ENCODE measurements at places on chromosomes 5 and 9. TPM values are rescaled to one million over a fixed set of nuclear protein-coding genes. Genes with fewer than 3 reads are reported as not detected.
A peak's percentile ranks its signal among the peaks of the same experiment; 100 is the strongest.

- DNase-seq: no peak
Observed at GRCh38 chr5:143148771-143149170, 254.7 kb downstream of the NR3C1 start.

DNA sequence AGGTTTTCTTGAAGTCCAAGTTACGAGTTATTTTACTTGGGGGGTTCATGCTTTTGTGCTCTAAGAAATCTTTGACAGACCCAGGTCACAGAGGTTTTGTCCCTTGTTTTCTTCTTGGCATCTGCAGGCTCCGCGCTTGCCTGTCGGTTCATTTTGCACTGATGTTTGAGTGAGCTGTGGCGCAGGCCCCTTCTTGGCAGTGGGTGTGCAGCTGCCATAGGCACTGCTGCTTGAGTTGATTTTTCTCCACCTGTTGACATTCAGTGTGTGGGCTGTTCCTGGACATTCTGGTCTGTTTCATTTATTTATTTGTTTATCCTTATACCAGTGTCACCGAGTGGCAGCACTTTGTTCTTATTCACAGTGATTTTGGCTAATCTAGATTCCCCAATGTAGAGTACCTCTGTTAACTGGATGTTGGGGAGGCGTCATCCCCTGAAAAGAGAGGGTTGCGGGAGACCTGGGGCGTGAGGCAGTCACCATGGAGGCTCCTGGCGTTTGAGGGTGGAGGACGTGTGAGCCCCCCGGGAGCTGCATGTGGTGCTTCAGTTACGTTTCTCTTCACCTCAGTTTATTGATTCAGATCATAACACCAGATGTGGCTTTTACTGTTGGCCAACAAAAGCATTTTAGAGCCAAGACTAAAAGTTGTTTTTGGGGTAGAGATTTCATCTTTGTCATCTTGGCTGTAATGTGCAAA, 121.4 kb upstream of the CACNA1B start:
- DNase-seq: no peak

DNA sequence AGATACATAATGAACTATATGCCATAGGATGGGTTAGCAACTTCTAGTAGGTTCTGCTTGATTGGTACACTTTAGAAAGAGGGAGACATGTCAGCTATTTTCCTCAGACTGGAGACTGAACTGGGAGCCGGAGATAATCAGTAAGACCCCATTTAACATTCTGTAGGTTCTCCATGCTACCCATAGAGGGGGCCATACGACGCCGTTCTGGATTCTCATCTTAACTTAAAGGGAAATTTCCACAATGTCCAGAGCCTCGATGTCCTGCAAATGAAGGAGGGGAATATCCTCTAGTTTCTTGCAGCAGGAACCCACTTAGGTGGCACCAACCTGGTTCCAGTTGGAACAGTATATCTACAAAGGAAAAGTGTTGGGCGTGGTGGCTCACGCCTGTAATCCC, 22.3 kb upstream of the NPM1 start:
- DNase-seq: no peak

GRCh38 chr9:125749951-125750626, 2.9 kb downstream of the PBX3 start:
- DNase-seq: no peak

GRCh38 chr9:127569886-127570401, 42.1 kb upstream of the STXBP1 start:
- DNase-seq: no peak

GRCh38 chr9:214648-215493, at the start of gene DOCK8:
DOCK8 (plus strand) TSS chr9:214865; CDS start chr9:214977, 112 bp downstream.
- peak; percentile 19 for DNase-seq

DNA sequence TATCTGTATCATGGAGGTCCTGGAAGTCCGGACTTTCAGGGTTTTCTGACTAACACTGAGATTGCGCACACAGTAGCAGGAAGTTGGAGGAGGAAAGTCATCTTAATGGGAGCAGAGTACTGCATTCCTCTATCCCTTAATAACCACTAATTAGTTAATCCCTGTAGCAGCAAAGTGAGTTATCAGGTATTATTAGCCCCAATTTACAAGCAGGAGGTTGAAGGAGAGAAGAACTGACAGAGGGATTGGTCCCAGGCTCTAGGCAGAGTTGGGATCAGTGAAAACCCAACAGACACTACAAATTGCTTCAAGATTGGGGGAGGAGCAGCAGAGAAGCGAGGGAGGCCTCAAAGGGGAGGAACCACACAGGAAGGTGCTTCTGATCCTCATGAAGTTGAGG, 74.5 kb upstream of the XPA start:
- DNase-seq: no peak

DNA sequence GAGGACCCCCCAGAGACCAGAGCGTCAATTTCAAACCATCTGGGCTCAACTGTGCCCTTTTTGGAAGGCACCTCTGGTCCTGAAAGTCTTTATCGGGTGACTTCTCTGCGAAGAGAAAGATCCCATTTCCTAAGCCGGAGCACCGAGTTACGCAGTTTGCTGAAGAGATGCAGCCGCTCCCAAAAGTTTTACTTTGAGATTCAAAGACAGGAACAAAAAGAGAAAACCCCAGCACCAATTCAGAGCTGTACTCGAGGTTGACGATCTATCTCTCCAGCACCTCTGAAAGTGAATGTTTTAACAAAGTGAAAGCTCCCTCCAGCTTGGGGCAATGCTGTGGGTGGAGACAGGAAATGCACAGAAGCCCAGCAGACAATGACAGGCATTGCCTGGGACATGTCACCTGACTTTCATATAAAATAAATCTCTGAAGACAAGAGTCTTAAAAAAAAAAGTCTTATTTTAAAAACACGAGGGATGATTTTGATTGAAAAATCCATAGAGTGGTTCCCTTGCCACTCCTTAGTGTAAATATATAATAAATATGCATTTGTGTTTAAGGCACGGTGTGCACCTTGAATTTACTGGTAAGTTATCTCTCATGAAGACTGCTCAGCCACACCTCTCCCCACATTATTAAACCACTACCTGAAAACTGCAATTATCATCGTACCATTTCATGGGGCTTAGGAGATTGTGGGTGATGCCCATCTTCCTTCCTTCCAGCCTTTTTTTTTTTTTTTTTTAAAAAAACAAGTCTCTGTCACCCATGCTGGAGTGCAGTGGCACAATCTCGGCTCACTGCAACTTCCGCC, 79.9 kb downstream of the FNBP1 start:
- DNase-seq: peak; percentile 55

The GKAP1 gene
- 9.3 TPM for total RNA-seq

GRCh38 chr9:21549251-21549765, 67.2 kb upstream of the IFNE start:
- DNase-seq: no peak

GRCh38 chr9:76456202-76456926, 2.6 kb upstream of the GCNT1 start:
- peak; percentile 46 for DNase-seq

GRCh38 chr5:3220201-3220600, 375.4 kb upstream of the IRX1 start:
- no peak for DNase-seq

DNA sequence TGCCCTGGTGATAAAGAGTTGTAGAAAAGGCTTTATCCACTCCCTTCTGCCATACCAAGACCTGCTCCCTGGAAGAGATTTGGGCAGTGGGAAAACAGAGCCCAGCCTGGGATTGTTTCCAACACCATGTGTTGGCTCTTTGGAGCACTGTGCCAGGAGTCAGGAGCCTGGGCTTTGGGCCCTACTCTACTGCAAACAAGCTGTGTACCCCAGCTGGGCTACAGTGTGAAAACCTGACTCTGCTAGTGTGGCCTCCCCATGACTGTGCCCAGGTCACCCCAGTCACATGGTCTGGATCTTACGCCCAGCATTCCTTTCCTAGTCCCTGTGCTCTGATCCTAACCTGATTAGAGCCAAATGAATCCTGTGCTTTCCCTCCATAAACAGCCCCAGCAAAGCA, 39.3 kb upstream of the SHB start:
- peak; percentile 11 for DNase-seq

DNA sequence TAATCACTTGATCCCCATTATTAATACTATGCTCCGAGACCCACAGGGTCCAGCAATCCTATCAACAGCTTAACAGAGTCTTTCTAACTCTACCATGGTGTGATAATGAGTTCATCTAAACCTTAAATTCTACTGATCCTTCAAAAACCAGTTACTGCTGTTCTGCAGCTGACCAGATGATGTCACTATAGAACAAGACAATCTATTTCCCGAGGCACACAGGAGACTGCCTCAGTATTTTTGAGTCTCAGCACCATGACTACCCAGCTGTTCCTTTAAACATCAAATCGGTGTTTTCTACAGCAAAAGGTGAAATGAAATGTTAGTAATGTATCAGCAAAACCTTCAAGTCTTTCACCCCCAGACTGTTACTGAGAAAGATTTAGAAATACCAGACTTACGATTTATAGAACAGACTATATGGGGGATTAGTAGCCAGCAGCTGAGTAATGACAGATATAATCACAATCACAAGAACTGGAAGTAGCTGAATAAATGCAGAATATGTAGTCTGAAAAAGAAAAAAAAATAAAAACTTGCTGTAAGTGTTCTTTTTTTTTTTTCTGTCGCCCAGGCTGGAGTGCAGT, 16.9 kb downstream of the DNAJC18 start:
- peak; percentile 53 for DNase-seq

DNA sequence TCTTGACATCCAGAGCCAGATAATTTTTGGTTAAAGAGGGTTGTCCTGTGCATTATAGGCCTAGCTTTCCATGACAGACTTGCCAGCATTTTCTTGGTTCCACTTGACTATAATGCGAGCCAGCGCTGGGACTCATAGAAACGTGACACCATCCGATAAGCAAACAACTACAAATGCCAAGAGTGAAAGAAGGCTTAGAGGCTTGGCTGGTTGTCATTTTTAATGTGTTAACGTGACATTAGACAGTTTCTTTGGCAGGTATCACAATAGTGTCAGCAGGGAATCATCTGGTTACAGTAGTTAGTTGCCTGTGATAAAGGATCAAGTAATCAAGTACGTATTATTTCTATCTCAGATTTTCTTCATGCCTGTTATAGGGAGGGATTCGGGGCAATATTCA, 20.0 kb upstream of the LIFR start:
- DNase-seq: no peak

DNA sequence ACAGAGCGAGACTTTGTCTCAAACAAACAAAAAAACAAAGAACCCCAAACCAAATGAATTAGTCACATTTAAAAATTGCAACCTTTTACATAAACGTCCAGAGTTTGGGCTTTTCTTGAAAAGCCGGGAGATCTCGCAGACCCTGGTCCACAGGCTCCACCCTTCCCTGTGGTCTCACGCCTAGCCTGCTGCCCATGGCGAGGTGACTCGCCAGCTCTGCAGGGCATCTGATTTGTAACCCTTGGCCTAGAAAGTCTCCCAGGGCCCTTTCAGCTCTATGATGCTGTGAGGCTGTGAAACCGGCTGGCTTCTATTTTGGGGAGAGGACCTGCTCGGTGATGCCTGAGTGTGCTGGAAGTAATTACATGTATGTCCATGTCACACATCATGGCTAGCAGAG, 44.7 kb upstream of the PHYKPL start:
- no peak for DNase-seq

- DNase-seq: no peak
Observed at GRCh38 chr5:61215996-61216395, 53.7 kb upstream of the SMIM15 start.

- no peak for DNase-seq
Observed at GRCh38 chr5:151039665-151040064, 19.3 kb downstream of the GPX3 start.

GRCh38 chr9:75604661-75605060, 285.8 kb upstream of the PCSK5 start:
- no peak for DNase-seq

DNA sequence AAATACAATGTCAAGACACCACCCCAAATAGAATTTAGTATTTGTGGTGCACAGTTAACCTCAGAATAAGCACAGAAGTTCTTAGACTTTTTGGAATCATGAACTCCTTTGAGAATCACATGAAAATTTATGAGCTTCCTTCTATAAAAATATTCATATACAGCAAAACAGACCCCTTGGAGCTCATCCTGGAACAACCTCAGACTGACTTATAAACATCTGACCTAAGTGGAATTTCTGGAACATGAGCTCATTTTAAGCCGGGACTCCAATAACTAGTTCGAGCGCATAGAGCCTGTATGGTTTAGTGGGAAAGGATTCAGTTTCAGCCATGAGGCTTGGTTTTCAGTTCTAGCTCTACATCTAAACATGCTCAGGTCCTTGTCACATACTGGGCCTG, 192.3 kb downstream of the DEPDC1B start:
- DNase-seq: no peak

DNA sequence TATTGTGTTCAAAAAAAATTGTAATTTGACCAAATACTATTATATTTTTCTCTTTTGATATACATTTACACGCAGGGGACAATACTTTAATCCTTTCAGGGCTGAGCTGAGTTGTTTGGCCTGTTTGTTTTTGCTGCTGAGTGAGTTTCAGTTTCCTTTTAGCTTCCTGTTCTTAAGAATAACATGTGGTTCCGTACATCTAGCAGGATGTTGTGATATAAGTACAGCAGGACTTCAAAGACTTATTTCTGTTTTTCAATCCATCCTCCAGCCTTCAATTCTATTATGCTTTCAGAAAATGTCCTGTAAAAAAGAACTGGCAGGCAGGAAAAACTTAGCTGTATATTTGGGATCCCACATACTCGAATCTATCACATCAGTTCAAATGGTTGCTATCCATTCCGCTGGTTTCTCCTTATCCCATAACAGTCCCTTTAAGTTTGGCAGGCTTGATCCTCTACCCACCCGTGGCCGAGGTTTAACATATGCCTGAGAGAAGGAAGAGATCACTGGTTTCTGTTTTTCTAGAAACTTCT, 1037.3 kb upstream of the ACO1 start:
- peak; percentile 20 for DNase-seq

The PHF24 gene
- not detected for total RNA-seq

The SH3RF2 gene
- total RNA-seq: not detected

DNA sequence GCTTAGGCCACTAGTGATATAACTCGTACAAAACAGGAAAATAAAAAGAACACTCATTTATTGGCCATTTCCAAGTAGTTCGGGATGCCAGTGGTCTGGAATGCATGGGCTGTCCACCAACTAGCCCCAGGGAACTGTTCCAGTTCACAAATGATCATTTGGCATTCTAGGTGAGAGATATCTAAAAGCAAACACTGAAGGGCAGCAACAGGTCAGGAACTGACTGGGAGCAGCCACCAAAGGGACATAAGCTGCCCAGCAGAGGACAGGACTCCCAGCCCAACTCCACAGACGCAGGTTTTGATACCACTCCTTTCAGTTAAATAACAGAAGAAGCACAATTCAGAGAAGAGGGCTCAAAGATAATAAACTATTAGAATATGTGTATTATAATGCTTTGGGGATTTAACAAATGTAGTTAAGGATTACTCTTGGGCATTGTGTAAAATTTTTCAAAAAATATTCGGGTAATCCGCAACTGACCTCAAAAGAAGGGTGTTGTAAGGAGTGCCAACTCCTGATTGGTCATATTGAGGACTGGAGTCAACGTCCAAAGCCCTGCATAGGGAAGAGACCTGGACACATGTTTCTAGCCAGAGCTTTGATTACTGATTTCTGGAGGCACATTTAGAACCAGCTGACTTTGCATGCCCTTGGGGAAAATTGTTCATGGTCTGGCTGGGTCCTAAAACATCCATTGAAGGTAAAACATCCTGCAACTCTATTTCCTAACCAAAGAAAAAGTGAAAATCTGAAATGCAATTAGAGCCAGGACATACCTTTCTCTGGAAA, 320.0 kb downstream of the DNAH5 start:
- DNase-seq: no peak

GRCh38 chr5:179451114-179451827, 99.1 kb upstream of the RUFY1 start:
- no peak for DNase-seq

All from CD8-positive, alpha-beta T cell (primary cell).